MV-4-11 (cell line): ENCODE measurements at places on chromosomes 16 and 17.

GRCh38 chr16:66899310-66899944, 19.1 kb downstream of the PDP2 start:
- peak; percentile 13 for DNase-seq

- DNase-seq, result no peak
Observed at GRCh38 chr16:49775581-49775980, 80.3 kb downstream of the ZNF423 start.

GRCh38 chr17:4879601-4880000, 19.7 kb upstream of the C17orf107 start:
- DNase-seq, result no peak

GRCh38 chr17:44930667-44931066, 15.4 kb upstream of the GFAP start:
- DNase-seq, result no peak

GRCh38 chr16:73915935-73916334, 380.7 kb upstream of the PSMD7 start:
- no peak for DNase-seq

GRCh38 chr17:37060928-37061327, 112.2 kb downstream of the AATF start:
- DNase-seq, result no peak

DNA sequence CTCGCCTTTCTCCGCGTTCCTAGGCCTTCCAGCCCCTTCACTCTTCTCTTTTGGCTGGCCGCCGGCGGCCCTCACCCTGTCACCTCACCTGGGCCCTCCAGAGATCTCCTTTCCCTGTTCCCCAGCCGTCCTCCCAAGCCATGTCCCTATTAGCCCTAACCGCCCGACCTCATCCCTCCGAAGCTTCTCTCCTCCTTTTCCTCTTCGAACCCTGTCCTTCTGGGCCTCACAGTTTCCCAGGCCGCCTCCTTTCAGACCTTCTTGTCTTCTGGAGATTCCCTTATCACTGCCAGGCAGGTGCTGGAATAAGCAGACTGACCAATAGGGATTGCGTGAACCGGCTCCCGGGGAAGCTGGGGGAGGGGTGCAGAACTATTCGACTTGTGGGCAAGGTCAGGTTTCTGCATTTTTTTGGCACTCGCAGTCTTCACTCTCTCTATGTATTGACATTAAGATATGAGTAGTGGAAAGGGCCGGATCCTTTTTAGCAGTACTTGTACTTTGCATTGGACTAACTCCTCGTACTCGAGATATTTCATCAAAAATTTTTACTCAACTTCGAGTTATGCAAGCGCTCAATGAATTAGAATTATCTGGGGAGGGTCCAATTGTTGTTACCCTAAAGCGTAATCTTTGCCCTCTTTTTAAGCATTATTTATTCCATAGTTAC, 690 bp downstream of the RHOT1 start:
- DNase-seq, result peak; percentile 29

GRCh38 chr17:41498276-41498675, 7.1 kb downstream of the KRT13 start:
- peak; percentile 92 for DNase-seq
